Cortex of kidney (tissue), 1 donor: ENCODE measurements at places on chromosomes 12 and 14.

GRCh38 chr12:51631591-51631990 lies 40.6 kb downstream of the SCN8A start:
- DNase-seq: no peak

DNA sequence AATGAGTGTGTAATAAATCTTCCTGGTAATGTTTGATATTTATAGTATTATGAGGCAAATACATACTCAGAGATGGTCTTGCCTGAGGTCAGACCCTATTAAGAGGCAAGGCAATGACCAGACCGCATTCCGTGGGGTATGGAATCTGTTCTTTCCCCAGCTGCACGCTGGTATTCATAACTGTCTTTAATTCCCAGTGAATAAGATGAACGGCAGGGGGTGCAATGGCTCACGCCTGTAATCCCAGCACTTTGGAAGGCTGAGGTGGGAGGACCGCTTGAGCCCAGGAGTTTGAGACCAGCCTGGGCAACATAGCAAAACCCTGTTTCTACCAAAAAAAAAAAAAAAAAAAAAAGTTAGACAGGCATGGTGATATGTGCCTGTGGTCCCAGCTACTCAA lies 44.6 kb downstream of the ERO1A start:
- no peak for DNase-seq

DNA sequence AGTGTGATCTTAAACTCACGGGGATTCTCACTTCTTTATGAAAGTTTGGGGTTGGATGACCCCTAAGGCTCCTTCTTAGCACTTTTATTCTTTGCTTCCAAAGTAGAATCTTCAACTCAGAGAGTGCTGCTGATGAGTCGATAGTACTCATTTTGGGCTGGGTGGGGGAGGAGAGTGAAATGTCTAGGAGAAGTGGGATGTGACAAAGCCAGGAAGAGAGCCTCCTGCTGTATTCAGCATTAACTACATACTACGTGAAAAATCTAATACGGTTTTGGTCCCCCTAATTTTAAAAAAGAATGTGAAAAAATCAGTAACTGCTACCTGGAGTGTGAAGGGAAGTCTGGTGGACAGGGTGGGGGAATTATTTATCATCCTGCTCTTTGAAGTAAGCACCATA lies 148.3 kb downstream of the SAMD4A start:
- no peak for DNase-seq

- DNase-seq: no peak
Measured at GRCh38 chr12:14284184-14284722, 81.2 kb upstream of the ATF7IP start.

GRCh38 chr14:63011623-63012022 lies 33.6 kb downstream of the KCNH5 start:
- DNase-seq: no peak

DNA sequence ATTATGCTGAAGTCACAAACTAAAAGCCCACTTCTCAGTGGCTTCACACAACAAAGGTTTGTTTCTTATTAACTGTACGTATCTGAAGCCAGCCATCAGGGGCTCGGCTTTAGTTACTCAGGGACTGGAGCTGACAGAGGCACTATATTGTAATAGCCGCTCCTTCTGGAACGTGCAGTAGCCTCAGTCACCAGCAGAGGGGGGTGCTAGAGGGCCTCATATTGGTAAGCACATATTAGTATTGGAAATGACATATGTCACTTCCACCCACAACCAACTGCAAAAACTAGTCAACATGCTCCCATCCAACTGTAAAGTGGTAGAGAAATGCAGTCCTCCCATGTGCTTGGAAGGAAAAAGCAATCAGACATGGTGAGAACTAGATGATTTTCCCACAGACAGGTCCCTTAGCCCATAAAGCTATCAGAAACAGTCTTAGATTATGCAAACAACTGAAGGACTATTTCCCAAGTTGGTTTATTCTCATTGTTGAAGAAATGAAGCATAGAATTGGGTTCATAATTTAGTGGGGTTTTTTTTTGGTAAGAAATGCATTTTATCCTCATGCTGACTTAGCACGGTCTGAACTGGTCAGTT lies 183.6 kb upstream of the G2E3 start:
- no peak for DNase-seq

GRCh38 chr12:126936181-126936851 lies 1330.7 kb upstream of the TMEM132C start:
- no peak for DNase-seq

DNA sequence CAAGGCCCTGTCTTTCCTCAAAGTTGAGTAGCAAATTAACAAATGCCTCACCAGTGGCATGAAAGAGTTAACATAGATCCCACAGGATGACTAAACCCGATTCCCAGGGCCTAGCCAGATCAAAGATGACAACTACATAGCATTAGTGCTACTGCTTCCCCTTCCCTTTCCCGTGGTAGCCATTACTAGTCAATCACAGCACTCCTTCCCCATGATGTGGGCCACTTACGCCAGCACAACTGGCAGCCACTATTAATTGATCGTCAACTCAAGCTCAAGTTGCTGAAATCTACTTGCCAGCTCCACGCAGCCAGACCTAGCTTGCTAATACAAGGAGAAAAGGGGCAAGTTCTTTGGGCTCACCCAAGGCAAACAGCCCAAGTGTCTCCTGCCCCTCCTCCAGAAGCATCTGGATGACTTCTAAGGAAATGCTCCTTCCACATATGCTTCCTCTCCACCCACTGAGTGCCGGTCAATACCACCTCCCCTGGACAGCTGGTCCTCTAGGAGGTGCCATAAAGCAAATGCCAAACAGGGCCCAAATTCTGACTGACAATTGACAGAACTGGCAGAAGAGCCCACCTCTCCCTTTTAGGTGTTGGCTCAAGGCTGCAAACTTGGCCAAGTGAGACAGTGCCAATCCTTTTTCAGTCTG lies 72.6 kb downstream of the NUAK1 start:
- no peak for DNase-seq

DNA sequence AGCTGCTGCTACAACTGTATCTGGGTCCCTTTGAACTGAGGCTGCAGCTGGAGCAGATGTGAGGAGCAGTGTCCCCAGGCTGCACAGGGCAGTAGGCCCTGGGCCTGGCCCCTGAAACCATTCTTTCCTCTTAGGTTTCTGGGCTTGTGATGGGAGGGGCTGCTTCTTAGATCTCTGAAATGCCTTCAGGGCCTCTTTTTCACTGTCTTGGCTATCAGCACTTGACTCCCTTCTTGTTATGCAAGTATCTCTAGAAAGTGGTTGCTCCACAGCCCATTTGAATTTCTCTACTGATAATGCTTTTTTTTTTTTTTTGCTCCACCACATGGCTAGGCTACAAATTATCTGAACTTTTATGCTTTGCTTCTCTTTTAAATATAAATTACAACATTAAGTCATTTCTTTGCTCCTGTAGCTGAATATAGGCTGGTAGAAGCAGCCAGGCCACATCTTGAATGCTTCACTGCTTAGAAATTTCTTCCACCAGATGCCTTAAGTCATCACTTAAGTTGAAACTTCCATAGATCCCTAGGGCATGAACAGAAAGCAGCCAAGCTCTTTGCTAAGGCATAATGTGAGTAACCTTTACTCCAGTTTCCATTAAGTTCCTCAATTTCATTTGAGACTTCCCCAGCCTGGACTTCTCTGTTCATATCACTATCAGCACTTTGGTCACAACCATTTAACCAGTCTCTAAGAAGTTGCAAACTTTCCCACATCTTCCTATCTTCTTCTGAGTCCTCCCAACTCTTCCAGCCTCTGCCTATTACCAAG lies 41.1 kb downstream of the ACSM4 start:
- DNase-seq: no peak

- no peak for DNase-seq
Measured at GRCh38 chr14:93108105-93108504, 7.6 kb downstream of the ITPK1 start.

DNA sequence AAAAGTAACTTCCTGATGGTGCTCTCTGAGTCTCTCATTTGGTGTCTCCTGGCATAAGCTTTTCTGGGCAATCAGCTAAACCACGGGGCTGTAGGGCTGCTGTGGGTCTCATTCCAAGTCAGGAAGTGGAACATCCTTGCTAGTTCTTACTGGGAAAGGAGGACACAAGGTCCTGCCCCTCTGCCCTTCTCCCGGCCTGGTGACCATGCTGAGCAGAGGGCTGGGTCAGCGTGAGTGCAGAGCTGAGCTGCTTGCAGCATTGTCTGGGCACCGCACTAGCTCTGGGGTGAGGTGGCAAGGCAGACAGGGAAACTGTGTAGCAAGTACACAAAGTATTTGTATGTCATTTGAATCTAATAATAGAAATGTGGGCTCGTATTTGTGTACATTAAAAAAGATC lies 45.0 kb upstream of the ASPG start:
- no peak for DNase-seq

DNA sequence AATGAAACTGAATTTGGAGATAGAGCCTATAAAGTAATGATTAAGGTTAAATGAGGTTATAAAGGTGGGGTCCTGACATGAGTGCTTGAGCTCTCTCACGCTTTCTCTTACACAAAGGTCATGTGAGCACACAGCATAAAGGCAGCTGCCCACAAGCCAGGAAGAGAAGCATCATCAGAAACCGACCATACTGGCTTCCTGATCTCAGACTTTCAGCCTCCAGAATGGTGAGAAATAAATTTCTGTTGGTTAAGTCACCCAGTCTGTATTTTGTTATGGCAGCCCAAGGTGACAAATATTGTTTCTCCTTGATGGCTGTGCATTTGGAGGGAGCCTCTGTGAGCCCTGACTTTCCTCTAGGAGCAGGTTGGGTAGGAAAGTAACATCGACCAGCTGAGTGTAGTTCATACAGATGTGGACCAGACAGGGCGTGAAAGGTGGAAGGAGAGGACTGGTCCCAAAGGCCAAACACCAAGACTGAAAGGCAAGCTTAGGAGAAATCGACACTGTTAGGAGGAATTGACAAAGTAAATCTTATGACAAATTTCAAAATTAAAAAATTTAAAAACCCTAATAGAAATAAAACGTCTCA lies 97.6 kb upstream of the SLC38A2 start:
- no peak for DNase-seq

DNA sequence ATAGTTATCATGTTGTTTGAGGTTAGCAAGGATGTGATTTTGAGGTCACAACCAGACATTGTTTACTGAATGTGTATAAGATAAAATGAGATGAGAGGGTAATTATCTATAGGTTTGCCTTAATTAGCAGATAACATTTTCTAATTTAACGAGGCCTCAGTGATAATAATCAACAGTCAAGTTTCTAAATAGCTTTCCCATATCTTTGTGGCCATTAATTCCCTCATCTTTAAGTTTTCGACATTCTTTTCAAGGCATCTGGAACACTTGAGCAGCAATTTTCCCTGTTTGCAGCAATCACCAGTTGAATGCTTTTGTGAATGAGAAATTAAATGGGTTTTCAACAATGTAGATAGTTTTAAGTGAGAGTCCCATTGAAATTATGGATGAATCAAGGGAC lies 304.1 kb downstream of the SYT1 start:
- DNase-seq: no peak

DNA sequence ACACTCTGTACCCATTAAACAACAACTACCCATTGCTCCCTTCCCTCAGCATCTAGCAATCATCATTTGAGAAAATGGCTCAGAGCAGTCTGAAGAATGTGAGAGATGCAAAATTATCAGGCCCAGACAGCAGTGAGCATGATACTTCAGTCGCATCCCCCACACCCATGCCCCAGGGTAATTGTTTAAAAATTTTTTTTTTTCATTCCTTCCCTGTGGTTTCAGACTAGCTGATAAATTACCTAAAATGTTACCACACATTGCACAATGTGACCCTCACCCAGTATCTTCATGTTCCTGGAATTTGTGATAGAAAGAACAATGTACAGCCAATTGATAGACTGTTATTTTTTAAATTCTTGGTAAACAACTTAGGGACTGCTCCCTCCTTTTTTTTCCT lies 11.3 kb upstream of the USP15 start:
- DNase-seq: no peak

GRCh38 chr12:131639270-131639940 lies 71.5 kb upstream of the SFSWAP start:
- DNase-seq: no peak

DNA sequence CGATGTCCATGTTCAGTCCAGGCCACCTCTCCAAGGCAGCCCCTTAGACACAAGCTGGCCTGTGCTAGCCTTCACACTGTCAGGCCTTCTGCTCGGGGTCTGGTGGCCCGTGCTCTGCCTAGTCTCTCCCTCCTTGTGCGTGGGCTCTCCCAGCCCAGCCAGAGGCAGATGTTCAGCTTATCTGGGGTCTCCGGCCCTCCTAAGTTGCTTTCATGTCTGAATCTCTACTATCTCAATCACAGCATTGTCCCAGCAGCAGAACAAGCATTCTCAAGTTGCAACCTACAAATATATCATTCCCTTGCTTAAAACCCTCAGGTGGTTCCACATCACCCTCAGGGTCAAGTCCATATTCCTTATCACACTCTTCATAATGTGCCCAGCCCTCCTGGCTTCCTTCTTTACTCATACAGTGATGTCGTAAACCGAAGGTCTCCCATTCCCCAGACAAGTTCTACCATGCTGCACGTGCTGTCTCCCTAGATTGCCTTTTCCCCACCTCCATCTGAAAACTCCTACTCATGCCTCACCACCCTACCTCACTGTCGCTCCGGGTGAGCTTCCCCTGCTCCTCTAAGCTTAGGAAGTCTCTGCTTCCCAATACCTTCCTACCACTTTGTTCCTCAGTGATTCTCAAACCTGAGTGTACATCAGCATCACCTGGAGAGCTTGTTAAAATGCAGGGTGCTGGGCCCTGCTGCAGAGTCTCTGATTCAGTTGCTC lies 1.5 kb downstream of the KRT73 start:
- DNase-seq: no peak

- no peak for DNase-seq
Measured at GRCh38 chr14:74841230-74842207, 34.4 kb downstream of the PROX2 start.

GRCh38 chr14:68655021-68655831 lies 137.6 kb downstream of the ZFP36L1 start:
- DNase-seq: no peak

GRCh38 chr14:70020352-70021170 lies 141.3 kb downstream of the SMOC1 start:
- no peak for DNase-seq

DNA sequence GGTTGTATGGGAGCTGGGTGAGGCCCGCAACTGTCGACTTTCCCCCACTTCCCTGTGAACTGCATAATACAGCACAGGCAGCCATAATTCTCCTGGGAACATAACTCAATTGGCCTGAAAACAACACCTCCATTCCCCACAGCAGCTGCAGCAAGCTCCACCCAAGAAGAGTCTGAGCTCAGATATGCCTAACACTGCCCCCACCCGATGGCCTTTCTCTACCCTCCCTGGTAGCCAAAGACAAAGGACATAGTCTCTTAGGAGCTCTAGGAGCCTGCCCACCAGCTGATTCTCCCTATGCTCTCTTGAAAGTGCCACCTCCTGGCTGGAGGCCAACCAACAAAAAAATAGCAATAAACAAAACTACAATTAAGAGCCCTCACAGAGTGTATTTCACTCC lies 542.7 kb upstream of the LMO3 start:
- DNase-seq: no peak

GRCh38 chr14:22656945-22657731 lies 13.0 kb upstream of the OR6J1 start:
- no peak for DNase-seq

GRCh38 chr12:3600951-3601350 lies 109.9 kb downstream of the PRMT8 start:
- no peak for DNase-seq

GRCh38 chr14:93212432-93212831 lies 5.4 kb downstream of the UBR7 start:
- no peak for DNase-seq

- DNase-seq: no peak
Measured at GRCh38 chr12:43551971-43552559, at the start of gene ADAMTS20. Gene ADAMTS20 (minus strand): TSS chr12:43552203. CDS start chr12:43551921, 282 bp downstream.

GRCh38 chr12:122966743-122967550 lies 684 bp upstream of the ABCB9 start:
- DNase-seq: no peak
